Esophagus squamous epithelium (tissue), 5 donors: ENCODE measurements at places on chromosomes 2 and 18.

DNA sequence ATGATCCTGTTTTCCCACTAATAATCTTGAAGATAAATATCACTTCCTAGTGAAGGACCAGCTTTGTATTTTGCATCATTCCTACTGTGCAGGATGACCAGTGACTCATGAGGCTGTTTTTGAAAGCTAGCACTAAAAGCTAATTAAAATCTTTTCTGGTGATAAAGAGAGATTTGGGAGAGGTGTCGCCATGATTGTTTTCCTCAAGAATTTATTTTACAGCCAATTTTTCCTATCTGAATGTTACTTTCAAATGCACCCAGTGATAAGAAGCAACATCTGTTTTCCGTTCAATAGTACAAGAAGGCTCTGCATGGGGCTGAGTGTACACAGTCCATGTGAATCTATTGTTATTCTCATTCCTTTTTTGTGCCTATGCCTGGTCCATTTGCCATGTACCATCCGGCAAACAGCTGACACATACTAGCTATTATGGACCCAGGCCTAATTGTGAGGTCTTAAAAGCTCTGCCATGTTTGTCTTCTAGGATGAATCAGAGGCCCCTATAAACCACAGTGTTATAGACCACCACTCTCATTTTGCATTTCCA is 28.4 kb downstream of the MEIS1 start:
- no peak for DNase-seq

GRCh38 chr2:100891906-100892642 is 72.1 kb downstream of the NPAS2 start:
- no peak for DNase-seq

DNA sequence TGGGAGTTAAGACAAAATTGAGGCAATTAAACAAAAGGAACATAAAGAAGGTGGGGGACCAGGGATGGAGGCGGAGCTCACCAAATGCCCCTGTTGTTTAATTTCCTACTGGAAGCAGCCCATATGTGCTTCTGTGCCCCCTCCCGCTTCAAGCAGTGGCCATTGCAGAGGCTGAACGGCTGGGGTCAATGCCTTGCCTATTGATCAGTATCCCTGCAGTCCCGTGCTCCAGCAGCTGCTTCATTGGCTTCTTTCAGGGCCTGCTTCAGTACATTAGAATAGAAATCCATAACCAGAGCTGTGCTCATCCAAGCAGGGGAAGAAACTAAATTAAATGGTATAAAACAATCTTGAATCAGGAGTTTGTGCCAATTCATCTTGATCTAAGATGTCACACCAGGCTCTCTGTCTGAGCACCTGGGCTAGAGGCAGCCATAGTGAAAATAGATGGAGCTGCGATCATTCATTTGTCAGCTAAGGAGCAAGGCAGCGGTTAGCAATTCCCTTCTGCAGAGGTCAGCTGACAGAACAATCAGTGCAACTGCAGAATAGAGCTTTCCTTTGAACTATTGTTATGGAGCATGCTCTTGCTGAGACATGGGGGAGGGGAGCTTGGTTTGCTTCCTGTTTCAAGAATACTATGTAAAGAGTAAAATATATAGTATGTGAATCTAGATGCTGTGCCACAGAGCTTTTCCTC is 222.4 kb downstream of the WDR7 start:
- DNase-seq: no peak

GRCh38 chr2:34012715-34013302 is 413.7 kb upstream of the FAM98A start:
- no peak for DNase-seq
